ENCODE measurements at places on chromosomes 5 and 9.

- DNase-seq, result peak; percentile 17
Observed at GRCh38 chr9:21153336-21154017, 11.8 kb upstream of the IFNW1 start.

GRCh38 chr9:119453490-119453911, 84.3 kb upstream of the BRINP1 start:
- DNase-seq, result no peak

GRCh38 chr9:103804077-103804735, 289.9 kb upstream of the SMC2 start:
- DNase-seq, result no peak

GRCh38 chr9:19903076-19903475, 114.2 kb upstream of the SLC24A2 start:
- DNase-seq, result no peak

GRCh38 chr5:169196059-169196458, 104.9 kb downstream of the SLIT3 start:
- no peak for DNase-seq

- no peak for DNase-seq
Observed at GRCh38 chr9:126317513-126317912, 9.1 kb upstream of the MVB12B start.

DNA sequence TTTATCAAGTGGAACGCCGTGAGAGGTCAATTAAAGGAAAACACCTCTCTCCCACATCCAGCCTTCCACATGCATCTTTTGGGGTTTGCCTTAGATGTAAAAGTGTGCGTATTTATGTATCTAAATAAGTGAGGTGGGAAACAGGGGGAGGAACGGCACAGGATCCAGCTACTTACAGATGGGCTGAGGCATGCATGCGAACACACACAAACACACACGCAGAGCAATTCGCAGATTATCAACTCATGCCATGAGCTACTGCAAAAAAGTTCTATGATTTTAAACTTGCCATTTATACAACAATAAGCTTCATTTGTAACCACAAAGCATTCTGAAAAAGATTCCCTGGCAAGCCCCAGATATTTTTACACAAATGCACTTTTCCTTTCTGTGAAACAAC, 242.1 kb downstream of the BNC2 start:
- no peak for DNase-seq

GRCh38 chr9:83284746-83285145, 221.8 kb upstream of the RASEF start:
- DNase-seq, result no peak

GRCh38 chr5:61306531-61307131, 25.4 kb upstream of the ZSWIM6 start:
- DNase-seq, result peak; percentile 69

DNA sequence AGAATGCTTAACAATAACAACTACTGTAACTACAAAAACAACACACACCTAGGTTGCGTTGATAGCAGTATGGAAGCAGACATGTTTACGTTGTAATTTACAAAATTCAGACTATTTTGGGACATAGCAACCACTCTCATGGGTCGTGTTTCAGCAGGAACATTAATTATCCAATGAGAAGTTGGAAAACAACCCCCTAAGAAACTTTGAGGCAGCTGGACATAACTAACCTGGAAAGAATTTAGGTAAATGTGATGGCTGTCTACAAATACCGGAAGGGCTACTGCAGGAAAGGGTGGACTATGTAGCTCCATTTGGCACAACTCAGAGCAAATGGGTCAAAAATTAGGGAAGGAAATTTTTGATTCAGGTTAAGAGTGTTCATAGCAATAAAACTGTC, 409.3 kb downstream of the ADGRV1 start:
- no peak for DNase-seq

DNA sequence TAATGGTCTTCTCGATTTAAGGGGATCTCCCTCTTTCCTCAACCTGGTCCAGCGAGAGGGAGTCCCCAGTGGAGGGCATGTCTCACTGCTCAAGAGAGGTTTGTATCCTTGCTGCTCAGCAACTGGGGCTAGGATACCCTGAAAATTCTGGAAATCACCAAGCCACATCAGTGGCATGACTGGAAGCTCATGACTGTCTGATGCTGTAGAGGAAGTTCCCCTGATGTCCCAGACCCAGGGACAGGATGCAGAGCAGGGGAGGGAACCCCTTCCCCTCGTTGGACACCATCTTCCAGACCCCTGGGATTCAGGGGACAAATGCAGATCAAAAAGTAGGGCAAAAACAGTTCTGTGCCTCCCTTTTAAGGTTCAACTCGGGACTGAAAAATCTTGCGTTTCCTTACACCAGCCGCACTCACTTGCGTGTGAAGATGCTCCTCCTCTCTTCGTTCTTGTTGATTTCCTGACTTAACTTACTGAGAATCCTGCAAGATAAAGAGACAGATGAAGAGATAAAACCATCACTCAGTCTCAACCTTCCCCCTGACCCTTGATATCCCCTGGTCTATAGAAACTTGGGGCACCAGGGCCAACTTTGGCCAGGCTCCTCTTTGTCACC, 22.1 kb downstream of the LCP2 start:
- no peak for DNase-seq

- no peak for DNase-seq
Observed at GRCh38 chr9:137404961-137405567, 17.9 kb downstream of the EXD3 start.

- no peak for DNase-seq
Observed at GRCh38 chr9:350384-350783, 135.7 kb downstream of the DOCK8 start.

GRCh38 chr5:150358261-150359095, 981 bp downstream of the TCOF1 start:
- no peak for DNase-seq

DNA sequence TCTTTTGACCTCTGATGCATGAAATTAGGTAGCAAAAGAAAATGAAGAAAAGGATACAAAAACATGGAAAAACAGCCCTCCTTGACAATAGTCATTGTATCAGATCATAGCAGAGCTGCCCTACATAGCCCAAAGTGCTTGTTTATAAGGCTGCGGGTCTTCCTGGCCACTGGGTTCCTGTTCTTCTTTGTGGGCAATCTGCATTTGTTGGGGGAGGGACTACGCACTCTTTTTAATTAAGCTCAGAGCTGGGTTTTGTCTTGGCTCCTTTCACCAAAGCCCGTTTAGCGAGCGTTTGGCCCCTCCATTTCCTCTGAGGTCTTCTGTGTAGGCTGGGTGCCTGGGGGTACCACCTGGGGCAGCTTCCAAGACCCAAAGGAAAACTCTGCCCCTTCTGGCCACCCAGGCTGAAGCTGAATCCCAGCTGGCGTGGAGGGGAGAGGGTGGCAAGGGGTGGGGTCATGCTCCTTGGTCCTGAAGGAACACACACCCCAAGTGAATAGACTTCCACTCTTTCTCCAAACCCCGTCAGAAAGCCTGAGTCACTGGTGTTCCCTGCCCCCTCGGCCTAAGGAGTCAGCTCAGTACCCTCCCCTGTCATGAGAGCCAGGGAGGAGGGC, 6.5 kb upstream of the PAX5 start:
- DNase-seq, result no peak

DNA sequence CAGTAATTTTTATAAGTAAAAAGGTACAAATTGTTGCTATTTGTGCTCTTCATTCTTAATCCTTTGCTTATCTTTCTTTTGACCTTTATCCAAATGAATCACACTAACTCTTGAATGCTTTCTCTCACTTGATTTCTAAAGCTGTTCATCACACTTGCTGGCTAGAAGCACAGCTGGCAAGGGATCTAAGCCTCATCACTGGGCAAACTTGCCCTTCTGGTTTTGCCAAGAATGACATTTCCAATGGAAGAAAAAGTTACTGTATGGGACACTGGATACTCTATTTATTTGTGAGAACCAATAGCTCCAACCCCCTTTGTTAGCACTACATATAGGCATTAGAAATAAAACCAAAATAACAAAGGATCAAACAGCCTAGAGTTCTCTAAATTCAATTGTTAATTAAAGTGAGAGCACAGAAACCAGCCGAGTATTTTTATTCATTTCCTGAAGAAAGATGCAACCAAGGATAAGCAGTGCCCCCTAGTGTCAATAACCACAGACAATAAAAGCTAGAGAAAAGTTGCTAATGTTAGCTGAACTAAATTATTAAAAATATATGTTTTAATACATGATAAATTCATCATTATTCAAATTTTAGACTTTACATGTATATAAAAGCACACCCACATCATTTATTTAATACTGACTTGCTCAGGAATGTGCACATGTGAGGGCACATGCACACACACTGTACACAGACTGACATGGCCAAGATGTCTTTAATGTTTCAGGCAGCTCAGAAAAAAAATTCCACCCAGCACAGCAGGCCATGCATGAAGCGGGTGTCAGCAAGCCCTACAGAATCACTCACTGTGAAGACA, 59.8 kb upstream of the POU5F2 start:
- no peak for DNase-seq

DNA sequence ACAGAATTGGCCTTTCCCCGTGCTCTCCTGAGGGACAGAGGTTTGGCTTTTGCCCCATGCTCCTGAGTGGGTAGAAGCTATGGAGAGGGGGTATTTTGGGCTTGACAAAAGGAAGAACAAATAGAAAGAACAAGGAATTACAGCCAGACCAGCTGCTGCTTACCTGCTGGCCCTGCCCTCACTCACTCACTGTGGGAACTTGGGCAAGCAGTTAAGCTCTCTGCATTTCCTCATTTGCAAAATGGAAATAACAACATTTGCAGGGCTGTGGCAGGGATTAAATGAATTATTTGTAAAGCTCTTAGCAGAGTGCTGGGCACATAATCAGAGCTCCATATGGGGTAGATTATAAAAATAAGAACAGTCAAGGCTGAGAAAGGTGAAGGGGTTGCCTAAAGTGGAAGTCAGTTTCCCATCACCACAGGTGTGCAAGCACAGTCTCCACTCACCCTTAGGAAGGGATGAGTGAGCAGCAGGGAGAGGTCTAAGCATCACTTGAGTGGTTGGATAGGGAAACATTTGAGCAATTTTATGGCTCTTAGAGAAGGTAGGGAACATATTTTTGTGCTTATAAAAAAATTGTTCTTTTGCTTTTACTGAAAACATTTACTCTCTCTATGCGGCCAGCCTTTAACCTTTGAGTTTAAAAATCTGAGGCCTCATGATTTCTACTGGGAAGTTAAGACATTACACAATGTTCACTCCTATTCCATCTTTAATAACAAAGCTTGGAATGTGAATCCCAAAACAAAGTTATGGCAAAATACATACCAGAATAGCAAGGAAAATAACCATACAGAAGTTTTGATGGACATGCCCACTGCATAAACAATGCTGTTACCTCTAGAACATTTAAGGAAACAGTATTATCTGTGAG, 42.8 kb upstream of the LHFPL2 start:
- no peak for DNase-seq

DNA sequence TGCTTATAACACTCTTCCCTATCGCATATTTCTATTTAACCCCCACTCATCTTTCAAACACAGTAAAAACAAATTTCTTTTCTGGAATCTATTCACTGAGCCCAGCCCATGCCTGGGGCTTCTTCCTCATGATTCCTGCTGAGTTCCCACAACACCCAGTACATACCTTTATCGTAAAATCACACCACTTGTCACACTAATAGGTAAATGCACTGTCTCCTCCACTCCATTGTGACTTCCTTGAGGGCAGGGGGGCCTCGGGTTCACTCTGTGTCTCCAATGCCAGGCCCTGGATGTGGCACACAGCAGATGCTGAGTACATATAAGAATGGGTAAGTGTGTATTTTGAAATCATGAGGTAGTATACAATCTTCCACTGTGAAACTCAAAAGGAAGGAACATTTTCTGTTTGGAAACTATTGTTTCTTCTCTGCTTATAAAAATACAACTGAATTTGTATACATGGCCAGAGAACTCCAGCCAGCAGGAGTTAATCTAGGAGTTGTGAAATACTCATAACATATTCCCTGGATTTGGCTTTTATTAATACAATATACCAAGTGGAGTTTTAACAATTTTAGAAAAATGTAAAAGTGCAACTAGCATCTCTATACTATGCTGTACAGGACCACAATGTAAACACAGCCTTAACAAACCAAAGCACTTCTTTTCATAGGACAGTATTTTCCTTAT, 7.2 kb downstream of the PLK2 start:
- no peak for DNase-seq

GRCh38 chr5:31469886-31470285, 62.0 kb downstream of the DROSHA start:
- DNase-seq, result no peak

DNA sequence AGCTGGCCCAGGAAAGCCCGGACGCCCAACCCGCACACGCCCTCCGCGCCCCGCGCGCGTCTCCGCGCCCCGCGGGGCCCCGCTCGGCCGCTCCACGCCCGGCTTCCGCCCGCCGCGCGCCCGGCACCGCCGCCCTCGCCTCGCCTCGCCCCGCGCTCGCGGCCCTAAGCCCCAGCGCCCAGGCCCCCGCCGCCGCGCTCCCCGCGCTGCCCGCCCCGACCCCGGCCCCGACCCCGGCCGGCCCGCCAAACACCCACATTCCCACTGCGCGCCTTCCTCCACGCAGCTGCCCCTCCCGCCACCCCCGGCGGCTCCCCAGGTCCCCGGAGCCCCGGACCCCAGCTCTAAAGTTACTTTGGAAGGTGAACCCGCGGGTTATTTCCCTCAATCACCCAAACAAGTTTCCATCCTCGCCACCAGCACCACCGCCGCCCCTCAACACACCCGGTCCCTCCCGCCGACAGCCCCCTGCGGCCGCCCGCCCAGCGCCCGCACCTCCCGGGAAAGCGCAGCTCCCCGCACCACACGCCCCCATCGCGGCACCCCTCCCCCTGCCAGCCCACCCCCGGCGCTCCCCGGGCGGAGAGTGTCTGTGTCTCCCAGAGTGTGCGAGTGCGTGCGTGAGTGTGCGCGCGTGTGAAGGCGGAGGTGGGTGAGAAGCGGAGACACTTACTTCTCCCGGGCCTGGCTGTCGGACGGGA, 439 bp downstream of the SSBP2 start:
- DNase-seq, result no peak

DNA sequence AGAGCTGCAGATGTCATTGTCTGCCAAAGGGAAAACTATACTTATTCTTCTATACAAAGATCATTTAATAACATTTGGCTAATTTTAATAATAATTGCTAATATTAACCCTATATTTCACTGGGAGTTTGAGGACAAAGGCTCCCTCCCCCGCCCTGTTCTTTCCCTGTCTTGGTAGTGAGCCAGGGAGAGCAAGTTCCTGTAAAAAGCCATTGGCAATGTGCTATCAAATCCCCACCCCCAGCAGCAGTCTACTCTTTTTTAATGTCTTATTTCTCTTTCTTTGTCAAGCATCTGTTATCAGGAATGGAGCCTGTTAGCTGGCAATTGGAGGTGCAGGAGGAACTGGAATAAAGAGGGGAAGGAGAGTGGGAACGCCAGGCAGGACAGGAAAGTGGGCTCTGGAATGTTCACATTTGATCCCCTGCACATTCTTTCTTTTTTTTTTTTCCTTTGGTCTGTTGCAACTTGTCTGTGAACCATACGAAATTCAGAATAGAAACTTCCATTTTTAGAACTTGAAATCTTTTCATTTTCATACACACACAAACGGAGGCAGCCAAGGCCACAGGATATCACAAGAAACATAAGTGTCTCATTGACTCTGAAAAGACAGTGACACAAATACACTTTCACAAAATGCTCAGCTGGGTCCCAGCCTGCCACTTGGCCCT, 664.8 kb upstream of the ZNF608 start:
- no peak for DNase-seq
